ENCODE measurements at places on chromosomes 6 and 20.

DNA sequence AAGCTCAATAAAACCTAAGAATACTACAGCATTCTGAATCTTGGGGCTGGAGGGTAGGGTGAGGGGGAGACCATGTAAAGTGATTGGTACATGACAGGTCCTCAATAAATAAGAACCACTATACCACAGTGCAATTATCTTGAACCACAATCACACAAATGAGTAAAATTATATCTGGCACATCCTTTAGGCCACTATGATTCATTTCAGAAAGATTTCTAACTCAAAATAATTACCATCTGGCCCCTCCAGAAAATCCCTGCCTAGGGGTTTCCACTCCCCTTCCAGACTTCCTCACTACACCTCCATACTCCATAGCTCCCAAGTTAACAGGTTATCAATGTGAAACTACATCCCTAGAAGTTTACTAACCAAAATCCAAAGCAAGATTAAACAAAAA lies 19.7 kb downstream of the AKIRIN2 start:
- DNase-seq, result no peak

GRCh38 chr6:7373739-7374138 lies 15.8 kb downstream of the CAGE1 start:
- no peak for DNase-seq

GRCh38 chr6:12034837-12035236 lies 22.7 kb downstream of the HIVEP1 start:
- DNase-seq, result no peak

DNA sequence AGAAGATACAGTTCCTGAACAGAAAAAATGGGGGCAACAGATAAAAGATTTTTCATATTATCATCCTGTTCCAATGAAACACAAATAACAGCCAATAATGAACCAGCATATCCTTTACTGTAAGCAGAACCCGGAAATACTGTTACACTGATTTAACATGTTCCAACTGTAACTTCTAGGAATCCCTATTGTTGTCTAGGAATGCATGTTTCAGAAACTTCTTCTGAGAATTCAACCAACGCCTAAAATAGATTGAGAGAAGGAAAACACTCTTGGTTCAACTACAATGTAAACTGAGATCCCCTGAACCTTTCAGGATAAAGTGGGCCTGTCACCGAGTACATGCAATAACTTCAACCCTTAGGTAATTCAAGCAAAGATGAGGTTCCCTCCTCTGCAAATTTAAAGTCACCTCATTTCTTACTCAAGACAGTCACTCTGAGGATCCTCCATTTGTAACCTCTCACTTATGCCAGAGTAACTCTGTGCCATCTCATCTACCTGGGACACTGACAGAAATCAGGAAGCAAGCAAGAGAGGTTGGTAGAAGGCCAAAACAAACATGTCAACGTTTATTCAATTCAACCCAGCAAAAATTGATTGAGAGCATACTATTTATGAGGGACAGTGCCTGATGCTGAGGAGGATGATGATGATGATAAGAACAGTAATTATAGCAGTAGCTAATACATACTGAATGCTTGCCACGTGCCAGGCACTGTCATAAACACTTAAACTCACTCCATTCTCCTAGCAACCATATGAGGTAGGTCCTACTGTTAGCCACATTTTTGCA lies 14.1 kb downstream of the UBE3D start:
- no peak for DNase-seq

DNA sequence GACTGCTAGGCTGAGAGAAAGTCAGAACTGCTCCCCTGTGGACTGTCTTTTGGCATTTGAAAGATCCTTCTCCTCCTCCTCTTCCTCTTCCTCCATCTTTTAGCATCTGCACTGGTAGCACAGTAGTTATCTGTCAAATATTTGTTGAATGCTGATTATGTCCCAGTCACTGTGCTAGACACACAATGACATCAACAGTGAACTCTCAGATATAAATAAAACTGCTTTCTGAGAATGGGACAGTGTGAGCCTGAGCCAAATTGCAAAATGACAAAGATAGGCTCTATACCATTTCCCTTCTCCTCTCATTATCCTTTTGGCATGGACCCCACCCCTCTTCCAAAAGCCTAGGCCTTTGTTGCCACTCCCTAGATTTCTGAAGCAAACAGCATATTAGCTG lies 27.9 kb upstream of the LRRC1 start:
- DNase-seq, result no peak

GRCh38 chr20:48823476-48823875 lies 4.3 kb downstream of the PREX1 start:
- no peak for DNase-seq

- DNase-seq, result no peak
Observed at GRCh38 chr6:16648003-16648402, 113.3 kb downstream of the ATXN1 start.

GRCh38 chr20:46188866-46189541 lies 70.9 kb downstream of the CD40 start:
- no peak for DNase-seq
